ENCODE measurements at places on chromosomes 12 and 14. TPM values are rescaled to one million over a fixed set of nuclear protein-coding genes. Genes with fewer than 3 reads are reported as not detected.
A peak's percentile ranks its signal among the peaks of the same experiment; 100 is the strongest.

- no peak for DNase-seq
These were observed 34.2 kb upstream of the EML1 start for GRCh38 chr14:99758872-99759545.

Gene RD3L
- not detected for total RNA-seq

Gene TMEM121
- 0.85 TPM for total RNA-seq

DNA sequence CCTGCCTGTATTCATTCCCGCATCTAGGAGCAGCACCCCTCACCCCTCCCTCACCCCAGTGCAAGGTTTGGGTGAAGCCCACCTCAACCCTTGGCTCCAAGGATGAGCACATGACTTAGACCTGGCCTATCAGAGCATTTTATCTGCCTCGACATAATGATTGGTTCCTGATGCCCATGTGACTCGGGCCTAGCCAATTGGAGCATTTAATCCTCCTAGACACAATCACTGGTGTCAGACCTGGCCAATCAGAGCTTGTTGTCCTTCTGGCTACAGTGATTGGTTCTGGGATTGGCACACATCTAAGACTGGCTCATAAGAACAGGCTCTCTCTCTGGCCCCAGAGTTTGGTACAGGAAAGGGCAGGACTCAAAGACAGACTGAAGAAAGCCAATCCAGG lies 73.1 kb upstream of the MYL2 start:
- no peak for DNase-seq

Gene PCED1B
- total RNA-seq: 54.2 TPM

GRCh38 chr12:630656-631632 lies 32.3 kb downstream of the NINJ2 start:
- peak; percentile 75 for DNase-seq

GRCh38 chr14:77557391-77557790 lies 58.8 kb upstream of the ISM2 start:
- no peak for DNase-seq

DNA sequence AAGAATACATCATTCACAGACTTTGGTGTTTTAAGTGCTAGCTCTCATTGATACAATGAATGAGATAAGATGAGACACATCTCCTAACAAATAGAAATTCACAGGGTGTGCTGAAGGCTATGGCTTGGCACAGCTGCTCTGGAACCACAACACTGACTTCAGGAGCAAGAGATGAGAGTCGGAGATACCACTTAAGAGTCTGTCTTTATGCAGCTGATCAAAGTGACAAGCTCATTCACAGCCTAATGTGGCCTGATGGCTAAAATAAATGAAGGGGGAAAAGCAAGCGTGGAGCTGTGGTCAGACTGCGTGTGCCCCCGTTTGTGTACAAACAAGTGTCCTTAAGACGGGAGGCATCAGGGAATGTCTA lies 29.7 kb upstream of the FAM181A start:
- no peak for DNase-seq

GRCh38 chr12:1532375-1533165 lies 61.8 kb downstream of the FBXL14 start:
- no peak for DNase-seq

All from T-helper 17 cell (primary cell).